Fibroblast of mammary gland (primary cell): ENCODE measurements at places on chromosomes 3 and 15.

GRCh38 chr3:15758295-15758694 is 39.5 kb downstream of the ANKRD28 start:
- DNase-seq: peak; percentile 27

- no peak for DNase-seq
Measured at GRCh38 chr3:23086331-23086730, 116.8 kb upstream of the UBE2E2 start.

GRCh38 chr3:151838574-151839312 is 24.8 kb downstream of the AADAC start:
- DNase-seq: peak; percentile 90

- no peak for DNase-seq
Measured at GRCh38 chr3:186476541-186476940, 67.6 kb downstream of the CRYGS start.

DNA sequence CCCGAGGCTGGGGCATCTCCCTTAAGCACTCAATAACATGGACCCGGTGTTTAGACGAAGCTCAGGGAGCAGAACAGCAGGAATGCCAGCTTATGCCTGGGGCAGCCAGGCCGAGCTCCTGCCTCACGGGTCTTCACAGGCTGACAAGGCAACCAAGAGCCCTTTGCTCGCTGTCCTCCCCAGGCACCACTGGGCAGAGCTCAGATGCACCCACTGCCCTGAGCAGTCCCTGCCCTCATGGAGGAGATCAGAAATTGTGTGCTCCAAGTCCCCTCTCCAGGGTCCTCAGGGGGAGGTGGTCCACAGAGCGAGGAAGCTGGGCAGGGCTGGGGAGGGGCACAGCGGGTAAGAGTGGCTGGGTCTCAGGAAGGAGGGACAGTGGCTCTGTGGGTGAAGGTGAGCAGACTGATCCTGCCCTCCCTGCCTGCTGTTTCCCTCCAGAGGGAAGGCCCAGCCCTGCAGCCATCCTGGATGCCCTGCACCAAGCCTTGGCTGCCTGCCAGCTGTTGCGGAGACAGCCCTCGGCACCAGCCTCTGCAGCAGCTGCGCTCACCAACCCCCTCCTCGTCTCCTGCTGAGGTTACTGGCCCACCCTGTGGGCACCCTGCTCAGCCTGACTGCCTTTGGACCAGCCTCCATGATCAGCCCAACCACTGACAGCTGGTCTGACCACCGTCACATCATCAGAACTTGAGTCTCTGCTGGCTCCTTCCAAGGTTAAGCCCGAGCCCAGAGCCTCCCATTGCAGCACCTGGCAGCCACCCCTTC is 21.1 kb upstream of the GP9 start:
- no peak for DNase-seq

DNA sequence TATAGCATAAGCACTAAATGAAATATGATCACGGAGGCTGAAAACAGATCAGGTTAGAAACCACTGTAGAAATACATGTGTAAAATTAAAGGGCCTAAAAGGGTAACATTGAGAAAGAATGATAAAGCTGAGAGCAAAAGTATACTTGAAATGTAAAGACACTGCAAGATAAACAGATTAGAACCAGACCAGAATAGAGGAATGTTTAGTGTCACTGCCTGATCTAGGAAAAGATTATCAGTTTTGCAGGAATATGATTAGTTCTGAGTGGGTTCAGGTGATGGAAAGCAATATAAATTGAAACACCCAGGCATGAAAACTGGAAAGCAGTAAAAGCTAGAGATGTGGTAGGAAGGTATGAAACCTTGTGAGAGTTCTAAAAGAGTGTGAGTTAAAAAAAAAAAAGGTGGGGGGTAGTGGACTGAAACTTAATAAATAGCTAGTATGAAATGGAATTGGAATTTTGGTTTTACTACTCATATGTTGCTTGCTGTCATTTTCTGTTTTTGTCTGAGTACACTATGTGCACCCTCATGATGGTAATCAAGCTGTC is 16.0 kb upstream of the C3orf38 start:
- DNase-seq: no peak

GRCh38 chr3:104855702-104856101 is 511.0 kb upstream of the ALCAM start:
- no peak for DNase-seq

GRCh38 chr15:80109388-80109787 is 43.4 kb upstream of the FAH start:
- no peak for DNase-seq

DNA sequence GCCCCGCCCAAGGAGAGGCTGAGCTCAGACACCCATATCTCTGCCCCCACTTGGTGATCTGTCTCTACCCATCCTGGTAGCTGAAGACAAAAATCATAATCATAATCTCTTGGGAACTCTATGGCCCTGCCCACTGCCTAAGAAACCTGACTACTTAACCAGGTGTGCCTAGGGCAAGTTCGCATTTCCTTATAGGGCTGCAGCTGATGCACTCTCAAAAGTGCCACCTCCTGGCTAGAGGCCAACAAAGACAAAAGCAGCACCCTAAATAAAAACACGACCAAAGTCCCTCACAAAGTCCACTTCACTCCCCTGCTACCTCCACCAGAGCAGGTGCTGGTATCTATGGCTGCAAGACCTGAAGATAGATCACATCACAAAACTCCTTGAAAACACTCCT is 250.4 kb upstream of the SLITRK3 start:
- DNase-seq: no peak

DNA sequence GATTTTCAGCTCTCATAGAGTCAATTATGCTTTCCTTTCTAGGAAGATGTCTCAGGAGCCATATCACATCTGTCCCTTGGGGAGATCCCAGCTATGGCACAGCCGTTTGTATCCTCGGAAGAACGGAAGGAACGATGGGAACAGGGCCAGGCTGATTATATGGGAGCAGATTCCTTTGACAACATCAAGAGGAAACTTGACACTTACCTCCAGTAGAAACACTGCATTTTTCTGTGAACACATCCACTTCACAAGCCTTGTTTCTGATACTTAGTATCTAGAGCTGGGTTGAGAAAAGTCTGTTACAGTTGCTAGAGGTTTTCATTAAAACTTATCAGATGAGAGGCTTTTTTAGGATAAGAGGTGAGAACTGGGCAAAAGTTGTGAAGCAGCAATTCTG is 35.4 kb downstream of the GYG1 start:
- no peak for DNase-seq

DNA sequence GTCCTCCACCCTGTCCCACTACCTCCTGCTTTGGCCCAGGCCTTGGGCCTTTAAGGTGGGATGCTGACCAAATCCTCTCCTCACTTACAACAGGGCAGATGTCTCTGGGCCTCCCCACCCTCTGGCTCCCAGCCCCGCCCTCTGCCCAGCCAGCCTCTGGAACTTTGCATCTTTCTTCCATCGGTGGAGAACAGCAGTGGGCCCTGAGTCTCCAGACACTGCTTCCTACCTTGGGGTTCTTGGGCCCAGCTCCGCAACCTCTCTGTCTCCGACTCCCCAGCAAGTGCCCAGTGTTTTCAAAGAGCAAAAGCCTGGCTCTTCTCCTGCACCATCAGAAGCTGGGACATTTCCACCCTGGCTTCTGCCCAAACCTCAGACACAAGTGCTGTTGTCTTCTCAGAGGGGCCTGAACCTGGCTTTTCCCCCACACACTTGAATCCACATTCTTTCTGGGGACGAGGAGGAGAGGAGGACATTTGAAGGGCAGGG is 33.1 kb downstream of the MRAS start:
- peak; percentile 34 for DNase-seq

- no peak for DNase-seq
Measured at GRCh38 chr15:71815301-71815700, 4.9 kb downstream of the NR2E3 start.

DNA sequence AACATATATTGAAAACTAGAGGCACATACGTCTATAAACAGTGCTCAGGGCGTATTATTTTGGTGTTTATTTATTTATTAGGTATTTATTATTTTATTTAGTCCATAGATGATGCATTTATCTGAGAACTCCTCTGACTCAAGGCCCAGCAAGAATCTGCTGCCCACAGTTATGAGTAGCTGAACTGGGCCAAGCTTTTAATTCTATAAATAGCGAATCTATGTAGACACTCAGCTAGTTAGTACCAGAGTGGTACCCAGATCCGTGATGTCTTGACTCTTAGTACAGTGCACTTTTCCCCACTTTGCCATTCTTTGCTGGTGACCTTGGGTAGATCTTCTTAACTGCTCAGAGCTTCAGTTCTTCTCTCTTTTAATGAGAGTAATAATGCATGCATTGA is 370.4 kb upstream of the TPRG1 start:
- no peak for DNase-seq

DNA sequence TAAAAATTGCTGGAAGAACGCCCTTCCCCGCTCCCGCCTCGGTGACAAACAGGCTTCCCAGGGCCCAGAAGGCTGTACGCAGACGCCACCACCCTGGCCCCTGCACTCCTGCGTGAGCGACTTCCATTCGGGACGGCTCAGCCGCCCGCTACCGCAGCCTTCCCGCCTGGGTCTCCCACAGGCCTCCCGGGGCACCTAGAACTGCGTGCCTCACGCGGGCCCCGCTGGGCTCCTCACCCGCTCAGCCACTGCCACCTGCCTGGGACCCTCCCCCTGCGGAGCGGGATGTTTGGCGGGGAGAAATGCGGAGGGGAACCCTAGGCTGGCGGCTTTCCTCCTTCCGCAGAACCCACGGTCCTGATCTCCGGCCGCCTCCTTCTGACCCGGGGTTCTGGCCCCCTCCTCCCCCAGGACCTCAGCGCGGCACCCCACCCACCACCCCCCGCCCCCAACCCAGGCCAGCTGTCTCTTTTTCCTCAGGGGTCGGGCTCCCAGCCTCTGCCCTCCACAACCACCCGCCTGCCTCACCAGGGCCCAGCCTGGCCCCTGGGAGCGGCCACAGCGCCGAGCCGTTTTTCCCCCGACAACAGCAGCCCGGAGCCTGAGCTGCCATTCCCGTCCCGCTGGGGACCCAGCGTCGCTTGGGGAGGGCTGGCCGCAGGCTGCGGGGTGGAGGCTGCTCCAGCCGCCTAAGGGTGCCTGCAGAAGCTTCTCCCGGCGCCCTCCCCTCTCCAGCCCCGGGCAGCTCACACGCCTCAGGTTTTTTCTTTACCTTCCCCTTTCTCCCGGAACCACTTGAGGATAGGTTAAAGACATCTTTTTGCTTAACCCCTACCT is 27.6 kb upstream of the RAB7A start:
- no peak for DNase-seq

DNA sequence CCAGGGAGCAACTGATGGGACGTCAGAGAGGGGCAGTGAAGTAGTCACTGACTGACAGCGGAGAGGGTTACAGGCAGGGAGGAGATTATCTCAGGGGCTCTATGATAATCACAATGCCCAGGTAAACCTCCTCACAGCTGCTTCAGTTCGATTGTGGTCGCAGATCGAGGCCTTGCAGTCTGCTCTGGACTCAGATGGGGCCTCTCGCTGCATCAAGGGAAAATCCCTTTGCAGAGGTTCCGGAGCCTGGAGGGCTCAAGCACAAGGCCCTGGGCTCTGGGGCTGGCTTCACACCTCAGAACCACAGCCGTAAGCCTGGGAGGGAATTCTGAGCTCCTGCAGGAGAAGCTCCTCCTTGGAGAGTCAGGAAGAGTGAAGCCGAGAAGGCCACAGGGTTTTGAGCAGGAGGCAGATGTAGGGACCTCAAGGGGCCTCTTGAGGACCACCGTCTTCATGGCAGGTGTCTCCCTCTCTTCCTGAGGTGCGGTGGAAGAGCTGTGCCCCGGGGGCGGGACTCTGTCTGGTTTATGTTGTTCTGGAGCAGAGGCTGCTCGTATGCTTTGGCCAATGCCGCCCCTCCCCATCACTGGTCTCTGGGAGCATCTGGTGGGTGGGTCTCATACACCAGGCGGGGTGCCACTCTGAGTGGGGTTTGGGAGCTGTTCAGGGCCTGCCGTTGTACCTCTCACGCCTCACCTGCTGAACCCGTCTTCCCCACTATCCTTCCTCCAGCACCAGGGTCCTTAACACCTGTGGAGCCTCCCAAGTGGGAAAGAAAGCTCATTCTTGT is 19.5 kb upstream of the SNRPA1 start:
- no peak for DNase-seq

DNA sequence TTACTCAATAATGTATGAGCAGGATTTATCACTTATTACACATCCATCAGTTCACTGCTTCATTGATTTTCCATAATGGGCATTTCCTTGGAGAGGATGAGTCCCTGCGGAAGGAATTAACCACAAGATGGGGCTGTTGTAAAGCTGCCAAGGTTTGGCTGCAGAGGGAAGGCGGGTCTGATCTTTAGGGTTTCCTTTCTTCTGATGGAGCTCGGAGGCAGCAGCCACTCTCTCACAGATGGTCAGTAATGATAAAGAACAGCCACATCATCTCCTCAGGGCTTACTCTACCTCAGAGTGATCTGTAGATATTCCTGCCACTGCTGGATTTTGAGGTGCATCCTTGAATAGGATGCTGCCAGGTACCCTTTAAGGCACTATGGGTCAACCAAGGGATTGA is 115.2 kb downstream of the USP13 start:
- peak; percentile 80 for DNase-seq
